Testis (tissue), 5 donors: ENCODE measurements at places on chromosomes 13 and 19. TPM values are rescaled to one million over a fixed set of nuclear protein-coding genes. Genes with fewer than 3 reads are reported as not detected.

The RGCC gene
- 15.1 TPM for total RNA-seq

The OR7A10 gene
- total RNA-seq, result not detected

The DAZAP1 gene
- total RNA-seq, result 99.6 TPM

The SHISA7 gene
- total RNA-seq, result 0.43 TPM

The MCEMP1 gene
- total RNA-seq, result not detected

The CGB8 gene
- not detected for total RNA-seq

The MLNR gene
- total RNA-seq, result 2.0 TPM

The THSD1 gene
- total RNA-seq, result 4.4 TPM

The TMEM38A gene
- total RNA-seq, result 17.7 TPM

The CRLF1 gene
- total RNA-seq, result 5.3 TPM

The SIAH3 gene
- total RNA-seq, result 0.47 TPM

The SLC25A42 gene
- 14.7 TPM for total RNA-seq

The CDX2 gene
- total RNA-seq, result 0.08 TPM

The SPRYD7 gene
- 10.3 TPM for total RNA-seq

The MEIS3 gene
- total RNA-seq, result 21.3 TPM

The FSTL3 gene
- 343 TPM for total RNA-seq

The CACNG7 gene
- total RNA-seq, result 0.39 TPM

The ATXN8OS gene
- total RNA-seq, result not detected

The LGI4 gene
- 7.9 TPM for total RNA-seq
